ENCODE measurements at places on chromosomes 4 and X. TPM values are rescaled to one million over a fixed set of nuclear protein-coding genes. Genes with fewer than 3 reads are reported as not detected.

Gene DNASE1L1
- total RNA-seq: 25.3 TPM

Gene NPY5R
- total RNA-seq: not detected

Gene PLXNB3
- total RNA-seq: not detected

Gene HAND2
- not detected for total RNA-seq

DNA sequence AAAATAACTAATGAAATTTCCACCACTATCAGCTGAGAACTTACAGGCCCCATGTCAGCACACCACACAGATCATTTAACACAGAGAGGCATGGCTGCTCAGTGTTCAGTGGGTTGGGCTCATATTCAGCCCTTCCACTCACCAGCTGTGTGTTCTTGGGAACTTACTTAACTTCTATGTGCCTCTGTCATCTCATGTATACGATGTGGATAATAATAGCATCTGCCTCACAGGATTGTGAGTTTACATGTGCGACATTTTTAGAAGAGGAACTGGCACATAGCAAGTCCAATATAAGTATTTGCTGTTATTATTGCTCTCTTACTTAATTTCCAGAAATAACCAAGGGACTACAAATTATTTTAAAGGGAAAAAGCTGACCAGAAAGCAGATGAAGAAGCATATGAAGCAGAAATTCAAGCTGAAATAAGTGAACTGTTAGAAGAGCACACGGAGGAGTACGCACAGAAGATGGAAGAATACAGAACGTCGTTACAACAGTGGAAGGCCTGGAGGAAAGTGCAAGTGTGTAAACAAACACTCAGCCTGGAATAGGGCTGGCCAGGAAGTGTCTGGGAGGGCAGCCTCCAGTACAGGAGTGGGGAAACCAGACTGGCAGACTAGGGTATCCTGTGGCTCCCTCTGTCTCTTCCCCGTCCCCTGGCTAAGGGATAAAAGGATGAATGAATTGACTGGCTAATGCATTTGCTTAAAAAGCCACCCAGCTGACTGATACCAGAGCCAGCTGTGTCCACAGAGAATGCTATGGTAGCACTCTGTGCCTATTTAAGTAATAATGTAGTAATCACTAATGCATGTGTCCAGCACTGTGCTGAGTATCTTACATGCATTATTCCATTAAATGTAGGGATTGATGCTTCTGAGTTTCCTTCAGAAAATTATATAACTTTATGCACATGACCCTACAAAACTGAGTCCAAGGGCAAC is 67.1 kb downstream of the CC2D2A start:
- DNase-seq: no peak

GRCh38 chrX:40866893-40867292 is 131.6 kb upstream of the MED14 start:
- DNase-seq: no peak

GRCh38 chr4:14897217-14897616 is 105.1 kb upstream of the CPEB2 start:
- DNase-seq: no peak

- no peak for DNase-seq
Observed at GRCh38 chr4:26020881-26021280, 106.9 kb downstream of the SMIM20 start.

DNA sequence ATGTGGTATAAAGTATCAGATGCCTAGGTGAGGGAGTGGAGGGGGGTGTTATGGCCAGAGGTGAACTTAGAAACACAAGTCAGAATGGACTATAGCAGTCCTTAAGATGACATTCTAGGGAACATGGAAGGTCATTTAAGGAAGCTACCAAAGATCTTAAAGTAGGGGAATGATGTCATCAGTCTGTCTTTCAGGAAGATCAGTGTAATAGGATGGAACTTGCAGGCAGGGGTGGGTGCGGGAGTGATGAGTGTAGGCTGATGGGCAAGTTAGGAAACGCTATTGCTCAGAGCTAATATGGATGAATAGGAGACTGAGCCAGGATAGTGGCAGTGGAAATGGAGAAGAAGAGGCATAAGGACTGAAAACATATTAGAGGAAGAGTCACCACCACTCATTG is 27.5 kb upstream of the CWH43 start:
- no peak for DNase-seq

Gene TSC22D3
- total RNA-seq: 195 TPM

- DNase-seq: no peak
Observed at GRCh38 chr4:156971165-156971675, 379 bp downstream of the PDGFC start.

DNA sequence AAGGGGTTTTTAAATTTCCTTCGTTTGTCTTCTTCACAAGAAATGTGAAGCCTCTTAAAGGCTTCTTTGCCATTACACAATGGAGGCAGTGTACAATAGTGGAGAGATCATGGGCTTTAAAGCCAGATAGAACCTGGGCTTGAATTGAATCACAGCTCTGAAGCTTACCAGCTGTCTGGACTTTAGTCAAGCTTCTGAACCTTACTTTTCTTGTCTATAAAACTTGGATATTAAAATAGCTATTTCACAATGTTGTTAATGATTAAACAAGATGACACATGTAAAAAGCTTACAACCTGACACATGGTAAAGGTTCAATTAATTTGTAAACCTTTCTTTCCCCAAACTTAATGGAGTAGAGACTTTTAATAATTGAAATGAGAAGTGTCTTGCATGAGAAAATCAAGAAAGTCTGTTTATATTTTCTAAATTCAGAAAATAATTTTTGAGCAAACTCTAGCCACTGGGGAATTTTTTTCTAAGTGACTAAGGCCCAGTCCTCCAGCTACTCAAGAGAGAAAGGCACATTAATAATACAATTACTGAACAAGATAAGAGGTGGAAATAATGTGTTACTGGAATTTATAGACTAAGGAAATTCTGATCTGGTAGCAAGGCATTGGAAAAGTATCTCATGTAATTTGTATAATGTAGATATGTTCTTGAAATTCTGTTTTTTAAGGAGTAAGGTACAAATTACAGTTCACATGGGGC is 21.7 kb upstream of the TBC1D8B start:
- DNase-seq: no peak

Gene ARMCX4
- total RNA-seq: 13.3 TPM

Gene SNCA
- total RNA-seq: 1.4 TPM

Gene PROM1
- not detected for total RNA-seq

DNA sequence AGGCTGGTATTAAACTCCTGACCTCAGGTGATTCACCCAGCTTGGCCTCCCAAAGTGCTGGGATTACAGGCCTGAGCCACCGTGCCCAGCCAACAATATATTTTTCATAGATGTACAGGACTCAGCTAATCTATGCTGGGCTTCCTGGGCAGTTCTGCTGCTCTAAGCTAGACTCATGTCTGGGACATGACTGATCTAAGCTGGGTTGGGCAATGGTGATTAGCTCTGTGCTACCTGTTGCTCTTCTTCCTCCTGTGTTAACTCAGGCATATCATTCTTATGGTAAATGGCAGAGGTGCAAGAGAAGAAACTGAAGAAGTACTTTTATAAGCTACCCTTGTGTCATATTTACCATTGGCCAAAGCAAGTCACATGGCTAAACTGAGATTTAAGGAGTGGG is 11.4 kb upstream of the SUPT20HL2 start:
- no peak for DNase-seq

DNA sequence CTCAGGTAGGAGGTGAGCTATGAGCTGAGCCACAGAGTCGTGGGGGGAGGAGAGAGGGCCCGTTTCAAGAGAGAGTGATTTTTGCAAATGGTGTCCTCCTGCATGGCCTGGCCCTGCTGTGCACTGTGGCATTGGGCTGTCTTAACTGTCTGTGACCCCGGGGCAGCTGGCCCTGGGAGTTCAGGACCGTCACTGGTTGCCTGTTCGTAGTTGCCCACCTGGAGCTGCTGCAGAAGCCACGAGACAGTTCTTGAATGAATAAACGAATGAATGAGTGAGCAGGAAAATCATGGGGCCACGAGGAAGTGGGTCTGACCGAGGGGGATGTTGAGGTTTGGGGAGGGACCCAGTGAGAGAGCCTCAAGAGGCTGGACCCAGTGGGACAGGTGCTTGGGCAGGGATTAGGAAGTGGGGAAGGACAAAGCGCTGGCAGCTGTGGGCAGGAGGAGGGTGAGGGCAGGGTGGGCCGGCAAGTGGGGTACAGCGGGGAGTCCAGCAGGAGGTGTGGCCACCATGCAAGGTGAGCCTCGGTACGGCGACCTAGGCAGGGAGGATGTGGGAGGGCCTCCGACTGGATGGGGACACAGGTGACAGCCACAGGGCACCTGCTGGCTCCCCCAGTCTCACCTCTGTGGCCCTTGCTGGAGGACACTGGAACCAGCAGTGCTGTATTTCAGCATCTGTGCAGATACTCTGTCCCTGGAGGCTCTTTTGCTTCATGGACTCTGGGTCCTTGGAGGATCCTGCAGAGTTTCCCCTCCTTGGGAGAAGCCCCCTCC is 10.2 kb downstream of the RGS12 start:
- DNase-seq: peak; percentile 16

GRCh38 chr4:125316791-125317524 is 2.2 kb downstream of the FAT4 start:
- DNase-seq: no peak

- DNase-seq: no peak
Observed at GRCh38 chr4:177879851-177880250, 437.6 kb upstream of the AGA start.

Gene CENPVL2
- total RNA-seq: not detected

GRCh38 chr4:92519727-92520126 is 216.0 kb downstream of the GRID2 start:
- DNase-seq: no peak

- no peak for DNase-seq
Observed at GRCh38 chr4:138344054-138344453, 101.9 kb upstream of the SLC7A11 start.

DNA sequence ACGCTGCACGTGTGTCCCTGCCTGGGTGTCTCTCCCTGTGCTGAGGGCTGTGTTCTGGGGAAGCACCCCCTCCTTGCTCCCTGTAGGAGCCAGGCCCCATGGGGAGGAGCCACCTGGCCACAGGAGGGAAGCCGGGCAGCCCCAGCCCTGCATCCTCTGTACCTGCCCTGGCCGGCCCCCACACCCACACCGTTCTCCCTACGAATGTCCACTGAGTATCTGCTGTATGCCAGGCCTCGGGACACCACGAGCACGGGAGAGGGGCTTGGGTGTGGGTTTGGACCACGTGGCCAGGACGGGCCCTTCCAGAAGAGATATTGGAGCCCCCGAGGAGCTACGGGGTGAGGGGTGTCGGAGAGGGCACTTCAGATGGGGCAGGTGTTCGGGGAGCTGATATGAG is 6.3 kb downstream of the FGFRL1 start:
- DNase-seq: no peak

DNA sequence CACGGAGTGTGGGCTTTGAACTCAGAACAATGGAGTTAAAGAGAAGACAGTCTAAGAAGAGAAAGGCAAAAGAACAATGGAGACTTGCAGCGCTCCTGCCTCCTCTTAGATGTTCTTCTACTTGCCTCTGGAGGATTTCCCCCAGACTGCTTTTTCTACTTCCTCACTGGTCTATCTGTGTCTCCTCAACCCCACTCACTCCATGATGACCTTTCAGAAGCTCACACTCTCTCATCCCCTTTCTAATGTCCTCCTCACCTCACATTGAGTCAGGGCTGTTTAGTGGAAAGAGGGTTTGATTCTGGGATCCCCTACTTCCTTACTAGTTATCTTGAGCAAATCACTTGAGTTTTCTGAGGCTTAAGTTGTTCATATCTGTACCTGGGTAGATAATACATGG is 12.2 kb upstream of the HERC6 start:
- no peak for DNase-seq

DNA sequence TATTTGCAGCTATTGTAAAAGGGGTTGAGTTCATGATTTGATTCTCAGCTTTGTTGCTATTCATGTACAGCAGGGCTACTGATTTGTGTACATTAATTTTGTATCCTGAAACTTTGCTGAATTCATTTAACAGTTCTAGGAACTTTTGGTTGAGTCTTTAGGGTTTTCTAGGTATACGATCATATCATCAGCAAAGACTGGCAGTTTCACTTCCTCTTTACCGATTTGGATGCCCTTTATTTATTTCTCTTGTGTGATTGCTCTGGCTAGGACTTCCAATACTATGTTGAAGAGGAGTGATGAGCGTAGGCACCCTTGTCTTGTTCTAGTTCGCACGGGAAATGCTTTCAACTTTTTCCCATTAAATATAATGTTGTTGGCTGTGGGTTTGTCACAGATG is 48.1 kb downstream of the NPY1R start:
- DNase-seq: no peak

- no peak for DNase-seq
Observed at GRCh38 chr4:148651991-148652390, 209.8 kb upstream of the NR3C2 start.

Gene ATOH1
- total RNA-seq: not detected

Gene USP38
- total RNA-seq: 26.4 TPM

Gene ADAM29
- total RNA-seq: 0.41 TPM

Gene PDHA1
- total RNA-seq: 116 TPM

DNA sequence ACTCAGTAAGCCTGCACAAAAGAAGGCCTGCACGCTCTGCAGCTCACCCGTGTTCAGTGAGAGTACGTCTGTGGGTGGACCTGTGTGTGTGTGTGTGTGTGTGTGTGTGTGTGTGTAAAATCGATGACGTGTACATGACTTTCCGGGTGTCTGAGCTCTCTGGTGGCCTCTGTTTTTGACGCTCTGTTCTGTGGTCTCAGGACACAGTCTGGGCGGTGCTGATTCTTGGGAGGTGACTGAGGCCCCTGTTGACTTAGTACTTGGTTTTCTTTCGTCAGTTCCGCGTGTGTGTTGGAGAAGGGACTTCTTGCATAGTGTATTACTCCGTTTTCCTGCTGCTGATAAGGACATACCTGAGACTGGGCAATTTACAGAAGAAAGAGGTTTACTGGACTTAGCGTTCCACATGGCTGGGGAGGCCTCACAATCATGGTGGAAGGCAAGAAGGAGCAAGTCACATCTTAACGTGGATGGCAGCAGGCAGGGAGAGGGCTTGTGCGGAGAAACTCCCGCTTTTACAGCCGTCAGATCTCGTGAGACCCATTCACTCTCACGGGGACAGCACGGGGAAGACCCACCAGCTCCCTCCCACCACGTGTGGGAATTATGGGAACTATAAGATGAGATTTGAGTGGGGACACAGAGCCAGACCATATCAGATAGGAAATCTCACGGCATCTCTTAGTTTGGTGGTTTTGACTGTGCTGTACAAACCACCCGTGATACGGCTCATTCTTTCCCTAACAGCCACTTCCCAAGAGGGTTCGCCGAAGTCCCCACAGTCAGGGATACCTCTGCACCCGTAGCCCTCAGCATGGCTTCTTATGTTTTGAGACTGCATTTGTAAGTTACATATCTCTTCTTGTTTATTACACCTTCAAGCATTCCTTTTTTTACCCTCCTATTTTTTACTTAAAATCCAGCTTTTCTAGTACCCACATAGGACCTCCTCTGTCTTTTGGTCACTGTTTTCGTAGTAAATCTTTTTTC is 24.5 kb downstream of the UVSSA start:
- peak; percentile 2 for DNase-seq

GRCh38 chr4:3036131-3036952 is 38.0 kb downstream of the HTT-AS start:
- no peak for DNase-seq

GRCh38 chrX:132015875-132016274 is 7.2 kb upstream of the STK26 start:
- DNase-seq: no peak

- DNase-seq: no peak
Observed at GRCh38 chr4:175946472-175947116, 119.0 kb upstream of the WDR17 start.

All from CD4-positive, alpha-beta memory T cell (primary cell).